ENCODE measurements at places on chromosomes 2 and 18. TPM values are rescaled to one million over a fixed set of nuclear protein-coding genes. Genes with fewer than 3 reads are reported as not detected.

- DNase-seq: no peak
These were observed 70.3 kb upstream of the PSME4 start for GRCh38 chr2:54041135-54041534.

- no peak for DNase-seq
These were observed 99.5 kb downstream of the MAIP1 start for GRCh38 chr2:200054681-200055468.

DNA sequence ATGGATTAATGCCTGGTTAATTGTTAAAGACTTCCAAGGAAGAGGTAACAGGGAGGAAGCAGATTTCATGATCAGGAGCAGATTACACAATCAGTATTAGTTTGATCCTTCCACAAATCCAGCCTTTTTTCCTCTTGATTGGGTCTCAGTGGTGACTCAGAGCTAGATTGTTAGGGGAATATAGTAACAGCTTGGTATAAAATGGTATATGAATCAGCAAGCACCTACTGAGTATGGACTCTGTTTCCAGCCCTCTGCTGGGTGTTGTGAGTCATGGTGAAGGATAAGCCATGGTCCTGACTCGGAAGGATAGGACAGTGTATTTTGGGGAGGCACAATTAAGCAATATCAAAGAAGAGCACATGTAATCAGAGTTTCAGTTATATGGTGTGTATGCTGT is 272.4 kb upstream of the DPP10 start:
- DNase-seq: no peak

Gene RND3
- total RNA-seq: 32.6 TPM

Gene DNAJC27
- 7.5 TPM for total RNA-seq

DNA sequence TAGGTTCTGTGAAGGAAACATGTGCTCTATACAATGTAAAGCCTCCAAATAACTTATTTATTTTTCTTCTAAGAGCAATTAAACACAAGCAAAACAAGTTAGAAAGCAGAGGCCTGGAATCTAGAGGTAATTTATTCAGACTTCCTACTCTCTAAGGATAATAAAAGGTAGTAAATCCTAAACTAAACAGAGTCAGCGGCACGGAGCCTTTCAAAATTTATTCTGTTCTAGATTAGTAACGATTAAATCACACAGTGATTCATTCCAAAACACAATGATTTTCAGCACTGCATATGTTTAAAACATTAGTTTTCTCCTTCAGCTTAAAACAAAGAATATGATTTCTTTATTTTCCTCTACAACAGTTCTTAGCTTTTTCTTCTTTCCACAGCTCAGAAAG is 160.9 kb downstream of the FBXO15 start:
- no peak for DNase-seq

- DNase-seq: no peak
These were observed 18.1 kb upstream of the ATOH8 start for GRCh38 chr2:85735691-85736090.

DNA sequence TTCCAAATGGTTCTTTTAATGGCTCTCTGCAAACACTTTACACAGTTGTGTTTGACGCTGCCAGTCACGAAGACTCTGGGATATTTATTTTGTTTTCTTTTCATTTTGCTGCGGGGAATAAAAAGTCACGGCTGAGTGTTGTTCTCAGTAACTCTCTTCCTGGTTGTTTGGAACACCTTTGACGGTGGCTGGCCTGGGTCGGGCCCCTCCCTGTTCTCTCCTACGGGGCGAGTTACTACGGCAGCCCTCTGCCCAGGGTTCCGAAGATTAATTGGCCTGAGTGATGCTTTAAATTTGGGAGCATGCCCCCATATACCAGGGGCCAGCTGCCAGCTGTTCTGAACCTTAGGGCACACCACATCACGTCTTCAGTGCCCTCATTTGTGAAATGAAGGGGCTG is 84.7 kb downstream of the GATA6 start:
- no peak for DNase-seq

GRCh38 chr2:191225126-191225525 is 20.1 kb upstream of the MYO1B start:
- DNase-seq: no peak

GRCh38 chr2:161780881-161781280 is 156.7 kb downstream of the SLC4A10 start:
- no peak for DNase-seq

DNA sequence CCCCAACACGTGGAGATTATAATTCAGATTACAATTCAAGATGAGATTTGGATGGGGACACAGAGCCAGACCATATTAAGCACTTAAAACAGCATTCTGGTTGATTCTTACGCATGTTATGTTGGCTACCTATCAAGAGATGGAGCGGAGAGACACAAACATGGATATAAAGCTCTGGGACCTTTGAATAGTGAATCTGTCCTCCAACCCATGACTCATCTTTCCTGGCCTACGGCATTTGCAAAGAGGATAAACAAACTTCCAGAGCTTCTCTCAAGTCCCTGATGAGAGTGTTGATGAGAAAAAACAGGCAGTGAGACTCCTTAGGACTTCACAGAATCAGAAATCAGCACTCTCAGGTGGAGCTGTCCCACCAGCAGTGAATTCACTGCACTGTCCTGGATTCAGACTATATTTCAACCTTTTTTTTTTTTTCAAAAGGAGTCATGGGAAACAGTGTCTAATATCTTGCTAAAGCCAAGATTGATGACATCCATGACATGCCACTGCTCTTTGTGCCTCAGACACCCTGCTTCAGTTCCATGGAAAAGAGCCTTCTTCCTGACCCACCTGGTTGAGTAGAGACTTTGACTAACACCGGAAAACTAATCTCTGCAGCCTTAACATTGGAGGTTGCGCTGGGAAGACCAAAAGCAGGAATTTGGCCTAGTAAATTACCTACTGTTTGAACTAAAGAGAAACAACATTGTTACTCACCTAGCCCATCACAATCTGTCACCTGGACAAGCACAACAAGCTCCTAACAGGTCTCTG is 62.1 kb upstream of the NPAS2 start:
- DNase-seq: no peak

- DNase-seq: no peak
These were observed 8.0 kb upstream of the SF3B1 start for GRCh38 chr2:197442857-197443256.

DNA sequence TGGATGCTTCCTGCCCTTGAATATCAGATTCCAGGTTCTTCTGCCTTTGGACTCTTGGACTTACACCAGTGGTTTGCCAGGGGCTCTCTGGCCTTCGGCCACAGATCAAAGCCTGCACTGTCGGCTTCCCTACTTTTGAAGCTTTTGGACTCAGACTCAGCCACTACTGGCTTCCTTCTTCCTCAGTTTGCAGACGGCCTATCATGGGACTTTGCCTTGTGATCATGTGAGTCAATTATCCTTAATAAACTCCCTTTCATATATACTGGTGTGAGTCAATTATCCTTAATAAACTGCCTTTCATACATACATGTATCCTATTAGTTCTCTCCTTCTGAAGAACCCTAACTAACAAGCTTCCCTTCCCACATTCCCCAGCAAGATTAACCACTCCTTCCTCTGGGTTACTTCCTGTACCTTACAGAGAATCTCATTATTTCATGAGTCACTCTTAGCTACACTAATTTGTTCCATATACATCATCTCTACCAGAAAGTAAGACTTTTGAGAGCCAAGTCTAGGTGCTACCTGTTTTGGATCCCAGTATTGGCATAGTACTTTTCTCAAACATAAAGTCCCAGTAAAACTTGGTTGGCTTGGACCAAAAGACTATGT is 31.3 kb upstream of the LRATD1 start:
- no peak for DNase-seq

Gene C2orf80
- not detected for total RNA-seq

DNA sequence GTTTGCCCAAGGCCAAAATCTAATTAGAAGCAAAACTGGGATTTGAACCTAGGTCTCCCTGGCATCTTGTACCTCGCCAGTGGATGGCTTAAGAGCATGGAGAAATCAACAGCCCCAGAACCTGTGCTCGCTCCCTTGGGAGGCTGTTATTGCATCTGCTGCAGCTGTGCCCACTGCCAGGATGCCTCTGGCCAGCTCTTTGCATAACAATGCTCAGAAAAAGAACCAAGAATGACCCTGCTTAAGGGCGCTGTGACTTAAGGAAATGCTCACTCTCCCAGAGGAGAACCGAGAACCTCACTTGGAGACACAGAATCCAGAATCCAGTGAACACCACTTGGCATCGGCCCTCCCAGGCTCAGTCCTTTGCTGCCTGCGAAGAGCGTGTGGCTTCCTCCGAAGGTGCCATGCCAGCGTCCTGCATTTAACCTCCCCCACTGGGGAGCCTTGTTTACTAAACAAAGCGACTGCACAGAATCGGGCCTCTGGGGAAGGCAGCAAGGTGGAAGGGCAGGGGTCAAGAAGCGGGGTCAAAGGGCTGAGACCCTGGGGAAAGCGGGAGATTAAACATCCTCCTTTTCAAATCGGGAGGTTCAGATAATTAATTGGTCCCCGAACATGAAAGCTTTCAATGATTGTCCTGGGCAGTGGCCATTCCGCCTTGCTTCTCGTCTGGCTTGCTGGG is 71.0 kb upstream of the BOD1L2 start:
- no peak for DNase-seq

Gene CDCA7
- 4.1 TPM for total RNA-seq

GRCh38 chr18:46401486-46402070 is 255.4 kb downstream of the LOXHD1 start:
- DNase-seq: no peak

- no peak for DNase-seq
These were observed 1.1 kb downstream of the AGFG1 start for GRCh38 chr2:227473122-227473461.

DNA sequence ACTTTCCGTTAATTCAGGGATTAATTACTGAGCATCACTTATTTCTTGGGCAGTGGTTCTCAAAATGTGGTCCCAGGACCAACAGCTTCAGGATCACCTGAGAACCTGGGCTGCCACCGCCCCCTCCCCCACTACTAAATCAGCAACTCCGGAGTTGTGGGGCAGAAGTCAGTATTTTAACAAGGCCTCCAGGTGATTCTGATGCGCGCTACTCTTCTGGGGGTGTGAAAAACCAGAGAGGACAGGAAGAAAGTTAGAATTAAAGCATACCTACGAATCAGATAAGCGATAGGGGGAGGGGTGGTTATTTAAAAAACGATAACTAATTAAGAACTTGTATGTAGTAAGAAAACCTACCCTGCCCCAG is 319 bp downstream of the ZSCAN30 start:
- DNase-seq: peak; percentile 67

DNA sequence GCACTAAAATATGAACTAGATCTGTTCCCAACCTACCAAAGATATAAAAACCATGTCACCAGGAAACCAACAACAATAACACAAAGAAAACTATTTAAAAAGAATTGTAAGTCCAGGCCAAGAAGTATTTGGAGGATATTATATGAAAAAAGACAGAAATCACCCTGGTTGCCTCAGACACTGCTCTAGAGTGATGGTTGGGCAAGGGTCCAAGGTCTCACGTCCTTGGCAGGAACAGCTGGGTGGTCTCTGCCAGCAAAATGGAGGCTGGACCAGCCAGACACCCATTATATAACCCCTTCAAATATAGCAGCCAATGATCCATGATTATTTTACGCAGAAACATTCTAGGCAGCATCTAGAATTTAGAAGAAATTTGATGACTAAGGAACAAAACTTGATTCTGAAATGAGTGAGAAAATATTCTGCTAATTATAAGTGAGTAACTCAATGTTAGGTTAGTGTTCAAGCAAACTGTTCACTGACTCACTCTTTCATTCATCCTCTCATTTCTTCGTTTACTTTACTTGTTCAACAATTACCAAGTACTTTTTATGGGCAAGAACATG is 35.4 kb downstream of the MRPL35 start:
- no peak for DNase-seq
